ENCODE measurements at places on chromosomes 6 and 20. TPM values are rescaled to one million over a fixed set of nuclear protein-coding genes. Genes with fewer than 3 reads are reported as not detected.

GRCh38 chr6:142874676-142875075 lies 70.3 kb downstream of the HIVEP2 start:
- no peak for DNase-seq

Gene CD24
- total RNA-seq: 472 TPM

GRCh38 chr6:160387916-160388643 lies 39.9 kb downstream of the SLC22A3 start:
- DNase-seq: no peak

DNA sequence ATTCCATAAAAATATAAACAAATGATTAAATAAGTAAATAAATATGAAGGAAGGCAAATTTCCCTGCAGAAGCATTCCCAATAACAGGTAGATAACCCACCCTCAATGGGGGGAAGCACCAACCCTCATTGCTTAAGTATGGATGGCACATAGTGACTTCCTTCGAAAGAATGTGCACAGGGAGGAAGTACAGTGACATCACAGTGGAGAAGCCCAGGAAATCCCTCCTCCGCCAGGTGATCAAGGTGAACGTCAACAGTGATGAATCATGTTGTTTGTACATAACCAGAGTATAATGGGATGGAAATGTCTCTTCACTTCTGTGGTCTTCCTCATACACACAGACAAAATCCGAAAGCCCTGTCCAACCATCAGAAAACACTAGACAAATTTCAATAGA lies 267.9 kb downstream of the THBS2 start:
- DNase-seq: no peak

Gene SUMO4
- 4.0 TPM for total RNA-seq

GRCh38 chr6:130115036-130115435 lies 96.7 kb downstream of the L3MBTL3 start:
- no peak for DNase-seq

GRCh38 chr6:150276168-150276936 lies 92.5 kb upstream of the IYD start:
- no peak for DNase-seq

Gene CFB
- total RNA-seq: 17.4 TPM

Gene SOX4
- 62.0 TPM for total RNA-seq

DNA sequence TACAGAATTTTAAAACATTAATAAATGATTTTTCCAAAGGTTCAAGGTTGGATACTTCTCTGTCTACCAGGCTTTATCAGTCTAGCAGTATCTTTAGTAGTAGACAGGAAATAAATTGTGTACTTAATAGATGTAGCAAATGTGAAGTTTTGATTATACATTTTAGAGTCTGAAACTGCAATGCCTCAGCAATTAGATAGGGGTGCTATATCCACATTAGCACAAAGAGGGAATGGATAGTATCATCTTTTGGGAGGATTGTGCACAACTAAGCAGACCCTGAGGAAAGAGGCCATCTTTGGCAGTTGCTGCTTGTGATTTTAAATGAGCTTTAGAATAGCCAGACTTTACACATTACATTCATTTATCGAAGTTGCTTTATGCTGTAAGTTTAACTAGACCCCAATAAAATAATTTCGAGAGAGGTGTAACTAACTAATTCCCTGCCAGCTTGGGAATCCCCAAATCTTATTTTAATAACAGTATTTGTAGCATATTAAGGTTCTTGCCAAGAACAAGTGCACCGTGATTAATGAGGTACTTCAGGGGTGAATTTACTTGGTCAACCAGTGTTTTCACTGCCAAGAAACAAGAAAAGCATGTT lies 2.8 kb downstream of the KCNQ5 start:
- no peak for DNase-seq

Gene MATN4
- total RNA-seq: not detected

DNA sequence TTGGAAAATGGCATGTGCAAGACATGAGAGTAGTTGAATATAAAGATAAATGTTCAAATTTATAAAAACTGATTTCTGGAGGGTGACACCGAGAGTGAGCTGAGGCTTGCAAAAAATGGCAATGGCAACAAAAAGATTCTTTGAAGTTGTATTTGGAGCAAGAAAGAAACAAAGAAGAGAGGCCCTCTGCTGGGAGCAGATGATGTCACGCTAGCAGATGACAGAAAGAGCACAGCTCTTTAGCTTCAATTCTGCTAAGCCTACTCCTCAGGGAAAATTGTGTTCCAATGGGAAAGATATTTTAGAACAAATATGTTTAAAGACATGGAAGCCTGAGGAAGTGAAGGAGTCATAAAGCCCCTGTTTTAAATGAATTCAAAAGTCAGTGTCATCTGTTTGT lies 125.3 kb upstream of the NOX3 start:
- no peak for DNase-seq

Gene PAX1
- not detected for total RNA-seq

DNA sequence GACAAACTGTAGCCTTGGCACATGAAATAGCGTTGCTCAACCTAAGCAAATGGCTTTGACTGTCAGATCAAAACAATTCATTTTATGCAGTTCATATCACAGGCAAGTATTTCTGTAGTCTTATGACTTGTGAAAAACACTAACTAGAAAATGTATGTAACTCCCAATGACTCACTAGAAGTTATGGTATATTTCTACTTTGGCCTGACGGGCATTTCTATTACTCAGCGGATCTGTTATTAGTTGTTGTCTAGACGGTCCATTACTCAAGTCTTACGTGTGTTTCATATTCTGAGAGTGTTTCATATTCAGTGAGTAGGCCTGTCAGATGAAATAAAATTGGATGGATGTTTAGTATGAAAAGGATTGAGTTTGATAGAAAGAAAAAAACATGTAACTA lies 880.9 kb downstream of the PRIM2 start:
- DNase-seq: no peak

DNA sequence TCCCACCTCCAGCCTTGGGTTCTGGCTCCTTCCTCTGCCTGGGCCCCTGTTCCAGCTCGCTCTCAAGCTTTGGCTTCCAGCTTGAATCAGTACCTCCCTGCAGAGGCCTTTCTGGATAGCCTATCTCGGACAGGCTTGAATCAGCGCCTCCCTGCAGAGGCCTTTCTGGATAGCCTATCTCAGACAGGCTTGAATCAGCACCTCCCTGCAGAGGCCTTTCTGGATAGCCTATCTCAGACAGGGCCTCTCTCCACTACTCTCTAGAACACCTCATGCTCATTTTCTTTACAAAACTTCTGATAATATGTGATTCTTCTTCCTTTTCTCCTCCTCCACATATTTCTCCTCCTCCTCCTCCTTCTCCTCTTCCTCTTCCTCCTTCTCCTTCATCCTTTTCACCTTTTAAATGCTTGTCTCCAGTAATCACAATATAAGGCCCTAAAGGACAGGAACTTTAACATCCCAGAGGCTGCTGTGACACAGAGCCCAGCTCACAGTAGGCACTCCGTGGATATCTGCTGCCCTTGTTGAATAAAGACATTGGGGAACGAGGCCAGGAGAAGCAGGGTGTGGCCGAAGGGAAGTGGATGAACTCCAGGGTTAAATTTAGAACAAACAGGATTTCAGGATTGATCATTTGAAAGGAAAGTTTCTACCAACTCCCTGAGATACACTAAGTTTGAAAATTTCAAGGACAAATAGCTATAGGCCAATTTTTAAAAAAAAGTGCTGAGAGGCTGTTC lies 9.3 kb upstream of the RPS6KA2 start:
- DNase-seq: no peak

GRCh38 chr6:132515386-132515785 lies 2.5 kb upstream of the STX7 start:
- no peak for DNase-seq

DNA sequence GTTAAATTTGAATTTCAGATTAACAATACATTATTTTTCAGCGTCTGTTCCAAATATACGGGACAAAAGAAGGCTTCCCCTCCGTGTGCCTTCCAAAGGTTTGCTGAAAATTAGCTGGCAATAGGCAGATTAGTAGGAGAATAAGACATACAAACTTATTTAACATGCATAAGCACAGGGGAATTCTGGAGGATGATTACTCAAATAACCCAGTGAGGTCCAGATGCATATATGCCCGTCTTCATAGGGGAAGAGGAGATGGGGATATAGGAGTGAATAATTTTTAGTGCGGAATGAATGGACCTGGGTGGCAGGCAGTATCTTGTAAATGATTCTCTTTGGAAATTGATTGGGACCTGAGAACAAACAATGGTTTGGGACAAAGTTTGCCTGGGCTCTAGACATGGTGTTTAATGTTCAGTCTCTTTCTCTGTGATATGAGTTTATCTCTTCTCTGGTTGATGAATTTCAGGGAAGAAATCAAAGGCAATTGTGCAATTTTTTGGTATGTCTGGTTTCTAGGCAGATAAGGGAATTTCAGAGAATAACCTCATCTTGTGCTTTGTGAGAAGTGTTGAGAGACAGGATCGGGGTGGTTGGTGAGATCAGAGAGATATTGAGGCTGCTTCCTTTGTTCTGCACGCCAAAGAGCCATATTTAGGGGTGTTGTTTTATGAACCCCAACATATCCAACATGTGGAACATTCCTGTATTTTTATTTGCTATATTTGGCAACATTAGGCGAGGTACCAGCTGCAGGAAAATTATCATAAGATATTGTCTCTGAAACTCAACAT lies 63.7 kb downstream of the MKKS start:
- DNase-seq: no peak

- no peak for DNase-seq
Measured at GRCh38 chr20:39146394-39146793, 184.2 kb downstream of the DHX35 start.

- DNase-seq: peak; percentile 18
Measured at GRCh38 chr20:34458631-34459030, 57.6 kb upstream of the DYNLRB1 start.

Gene SOX18
- 2.9 TPM for total RNA-seq

Gene ACOT8
- 131 TPM for total RNA-seq

Gene HCK
- not detected for total RNA-seq

DNA sequence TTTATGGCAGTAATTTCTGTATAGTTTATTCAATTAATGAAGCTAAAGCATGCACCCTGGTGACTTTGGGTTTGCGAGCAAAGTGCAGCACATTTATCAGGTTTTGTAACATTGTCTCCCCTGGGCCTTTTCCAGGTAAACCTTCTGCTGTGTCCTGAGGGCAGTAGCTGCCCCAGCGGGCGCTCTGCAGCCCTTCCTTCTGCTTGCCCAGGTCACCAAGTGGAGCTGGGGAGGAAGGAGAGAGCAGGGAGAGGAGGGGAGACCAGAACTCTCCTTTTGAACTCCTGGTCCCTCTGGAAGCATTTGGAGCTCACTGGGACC lies 145.6 kb downstream of the DLL1 start:
- no peak for DNase-seq

DNA sequence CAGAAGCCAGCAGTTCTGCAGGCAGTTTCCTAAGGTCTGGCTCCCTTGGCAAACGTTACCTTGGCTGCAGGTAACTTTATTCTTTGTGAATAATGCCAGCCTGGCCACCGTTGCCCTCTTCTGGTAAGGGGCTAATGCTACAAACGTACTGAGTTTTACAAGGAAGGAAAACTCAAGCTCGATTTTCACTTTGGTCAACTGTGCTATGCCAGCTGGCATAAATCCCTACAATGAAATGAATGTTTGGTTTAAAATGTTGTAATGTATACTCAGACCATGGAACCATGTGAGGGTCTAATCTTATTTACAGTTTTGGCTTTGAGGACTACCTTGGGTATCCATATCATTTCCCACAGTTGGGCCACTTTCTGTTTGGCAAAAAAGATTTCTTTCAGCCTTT lies 101.4 kb downstream of the SLX4IP start:
- DNase-seq: peak; percentile 62

- no peak for DNase-seq
Measured at GRCh38 chr6:34514593-34515472, 41.3 kb downstream of the SPDEF start.

Gene LPA
- total RNA-seq: not detected

Gene OLIG3
- not detected for total RNA-seq

Gene PLAGL2
- total RNA-seq: 7.2 TPM

- DNase-seq: no peak
Measured at GRCh38 chr6:52560462-52560861, 16.4 kb downstream of the TRAM2 start.
